Esophagus squamous epithelium (tissue), 5 donors: ENCODE measurements at places on chromosomes 1 and 21.

- no peak for DNase-seq
Observed at GRCh38 chr1:223074445-223075300, 68.4 kb downstream of the TLR5 start.

DNA sequence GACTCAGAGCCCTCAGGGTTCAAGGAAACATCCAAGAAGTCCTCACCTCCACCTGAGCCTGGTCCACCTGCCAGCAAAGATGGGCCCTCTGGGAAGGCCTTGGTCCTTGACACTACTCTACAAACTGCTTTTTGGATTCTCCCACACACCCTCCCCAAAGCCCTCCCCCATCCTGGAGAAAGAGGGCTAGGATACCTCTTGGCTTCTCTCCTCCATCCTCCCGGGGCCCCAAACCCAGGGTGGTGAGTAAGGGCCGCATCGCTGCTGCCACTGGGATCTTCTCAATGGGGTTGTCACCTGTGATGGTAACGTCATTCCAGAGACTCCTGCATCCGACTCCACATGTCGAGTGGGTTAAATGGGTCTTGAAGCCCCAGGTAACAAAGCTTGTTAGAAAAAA is 26.6 kb downstream of the MATN1 start:
- no peak for DNase-seq

GRCh38 chr1:213921311-213921710 is 66.5 kb upstream of the PROX1 start:
- no peak for DNase-seq

DNA sequence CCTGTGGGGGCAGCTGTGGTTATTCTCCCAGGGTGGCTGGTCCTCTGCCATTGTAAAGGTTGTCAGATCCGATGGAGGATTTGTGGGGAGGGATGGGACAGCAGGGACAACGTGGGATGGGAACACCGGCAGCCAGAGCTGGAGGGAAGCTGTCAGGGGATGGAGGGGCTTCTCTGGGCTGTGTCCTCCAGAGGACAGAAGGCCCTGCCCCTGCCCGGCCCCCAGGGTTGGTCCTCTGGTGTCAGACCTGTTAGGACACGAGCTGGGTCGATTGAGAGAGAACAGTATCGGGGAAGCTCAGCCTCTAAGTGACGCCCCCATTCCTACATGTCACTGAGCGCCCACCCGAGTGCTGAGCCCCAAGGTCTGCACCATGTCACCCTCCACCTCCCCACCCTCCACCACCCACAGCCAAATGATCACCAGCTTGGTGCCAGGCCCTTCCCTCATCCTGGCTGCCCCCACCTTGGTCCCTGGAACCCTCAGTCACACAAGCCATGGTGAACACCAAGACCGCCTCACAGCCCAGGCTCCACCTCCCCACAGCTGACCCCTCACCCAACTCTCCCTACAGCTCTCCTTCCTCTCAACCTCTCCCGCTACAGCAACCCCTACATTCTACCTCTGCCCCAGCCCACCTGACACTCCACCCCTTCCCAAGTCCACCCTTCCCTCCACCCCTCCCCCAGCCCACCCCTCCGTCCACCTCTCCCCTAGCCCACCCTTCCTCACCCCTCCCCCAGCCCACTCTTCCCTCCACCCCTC is 244.4 kb downstream of the MATN1 start:
- DNase-seq: no peak

GRCh38 chr1:32981003-32981901 is 16.6 kb upstream of the RNF19B start:
- no peak for DNase-seq

DNA sequence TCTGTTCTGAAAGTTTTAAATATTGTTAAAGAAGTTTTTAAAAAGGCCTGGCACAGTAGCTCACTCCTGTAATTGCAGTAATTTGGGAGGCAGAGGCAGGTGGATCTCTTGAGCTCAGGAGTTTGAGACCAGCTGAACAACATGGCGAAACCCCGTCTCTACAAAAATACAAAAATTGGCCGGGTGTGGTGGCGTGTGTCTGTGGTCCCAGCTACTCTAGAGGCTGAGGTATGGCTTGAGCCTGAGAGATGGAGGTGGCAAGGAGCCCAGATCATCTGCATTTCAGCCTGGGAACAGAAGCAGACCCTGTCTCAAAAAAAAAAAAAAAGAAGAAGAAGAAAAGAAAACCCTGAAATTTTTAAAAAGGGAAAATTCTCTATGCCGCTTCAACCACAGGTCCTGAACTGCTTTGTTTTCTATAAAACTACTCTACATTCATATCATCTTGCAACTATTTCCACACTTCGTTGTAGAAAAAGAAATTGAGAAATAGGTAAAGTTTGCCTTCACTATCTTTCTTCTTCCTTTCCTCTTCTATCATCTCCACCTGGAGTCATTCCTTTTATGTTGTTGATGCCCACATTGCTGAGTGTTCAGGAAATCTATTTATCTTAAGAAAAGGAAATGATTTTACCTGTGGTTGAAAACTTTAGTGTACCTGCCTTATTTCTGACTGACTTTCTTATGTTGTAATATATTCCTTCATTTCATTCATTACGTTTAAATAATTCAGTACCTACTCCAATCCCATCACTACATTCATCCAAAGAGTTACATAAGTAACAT is 1.7 kb downstream of the ATP6V1G3 start:
- DNase-seq: no peak

GRCh38 chr1:1374589-1374928 is 448 bp downstream of the AURKAIP1 start:
- DNase-seq: no peak

DNA sequence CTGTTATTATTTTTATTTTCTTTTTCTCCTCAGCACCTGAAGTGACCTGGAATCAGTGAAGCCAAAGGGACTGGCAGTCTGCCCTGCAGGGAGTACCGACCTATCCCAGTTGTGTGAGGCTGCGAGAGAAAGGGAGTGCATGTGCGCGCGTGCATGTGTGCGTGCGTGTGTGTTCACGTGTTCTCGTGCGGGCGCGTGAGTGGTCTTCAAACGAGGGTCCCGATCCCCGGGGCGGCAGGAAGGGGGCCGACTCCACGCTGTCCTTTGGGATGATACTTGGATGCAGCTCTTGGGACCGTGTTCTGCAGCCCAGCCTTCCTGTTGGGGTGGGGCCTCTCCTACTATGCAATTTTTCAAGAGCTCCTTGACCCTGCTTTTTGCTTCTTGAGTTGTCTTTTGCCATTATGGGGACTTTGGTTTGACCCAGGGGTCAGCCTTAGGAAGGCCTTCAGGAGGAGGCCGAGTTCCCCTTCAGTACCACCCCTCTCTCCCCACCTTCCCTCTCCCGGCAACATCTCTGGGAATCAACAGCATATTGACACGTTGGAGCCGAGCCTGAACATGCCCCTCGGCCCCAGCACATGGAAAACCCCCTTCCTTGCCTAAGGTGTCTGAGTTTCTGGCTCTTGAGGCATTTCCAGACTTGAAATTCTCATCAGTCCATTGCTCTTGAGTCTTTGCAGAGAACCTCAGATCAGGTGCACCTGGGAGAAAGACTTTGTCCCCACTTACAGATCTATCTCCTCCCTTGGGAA is 123.3 kb downstream of the PRDM2 start:
- no peak for DNase-seq

DNA sequence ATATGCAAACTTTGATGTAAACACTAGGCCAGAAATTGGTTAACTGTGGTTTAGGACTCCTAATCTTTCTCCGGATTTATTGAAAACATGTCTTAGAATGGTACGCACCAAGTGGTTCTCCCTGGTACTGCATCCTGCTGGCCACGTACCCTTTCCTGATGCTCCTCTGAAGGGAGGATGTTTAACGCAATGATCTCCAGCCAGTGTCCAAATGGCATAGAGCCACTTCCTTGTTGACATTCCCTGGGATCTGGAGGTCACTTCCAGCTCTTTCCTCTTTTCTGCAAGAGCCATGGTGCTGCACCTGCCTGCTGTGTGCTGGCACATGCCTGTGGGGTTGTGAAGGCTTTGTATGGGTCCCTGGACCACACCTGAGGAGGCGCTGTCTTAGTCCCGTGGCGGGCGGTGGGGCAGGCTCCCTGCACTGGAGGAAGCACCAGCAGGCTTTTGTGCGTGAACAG is 53.9 kb downstream of the GALNT2 start:
- no peak for DNase-seq

DNA sequence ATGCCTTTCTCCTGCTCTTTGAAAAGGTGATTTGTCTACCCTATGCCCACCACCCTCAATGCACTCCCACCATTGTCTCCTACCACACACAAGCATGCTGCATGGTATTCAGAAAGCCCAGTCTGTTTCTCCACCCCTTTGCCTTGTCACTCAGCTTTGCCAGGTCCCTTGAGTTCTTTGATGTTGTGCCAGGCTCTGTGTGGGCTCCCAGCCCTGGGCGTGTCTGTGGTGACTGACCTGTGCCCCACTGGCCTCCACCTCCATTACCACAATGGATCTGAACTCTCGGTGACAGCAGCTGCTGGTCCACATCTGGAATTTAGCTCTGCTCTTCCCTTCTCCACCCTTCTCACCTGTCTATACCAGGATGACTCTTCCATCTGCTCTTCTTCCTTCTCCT is 34.9 kb downstream of the ATP2B4 start:
- DNase-seq: no peak

DNA sequence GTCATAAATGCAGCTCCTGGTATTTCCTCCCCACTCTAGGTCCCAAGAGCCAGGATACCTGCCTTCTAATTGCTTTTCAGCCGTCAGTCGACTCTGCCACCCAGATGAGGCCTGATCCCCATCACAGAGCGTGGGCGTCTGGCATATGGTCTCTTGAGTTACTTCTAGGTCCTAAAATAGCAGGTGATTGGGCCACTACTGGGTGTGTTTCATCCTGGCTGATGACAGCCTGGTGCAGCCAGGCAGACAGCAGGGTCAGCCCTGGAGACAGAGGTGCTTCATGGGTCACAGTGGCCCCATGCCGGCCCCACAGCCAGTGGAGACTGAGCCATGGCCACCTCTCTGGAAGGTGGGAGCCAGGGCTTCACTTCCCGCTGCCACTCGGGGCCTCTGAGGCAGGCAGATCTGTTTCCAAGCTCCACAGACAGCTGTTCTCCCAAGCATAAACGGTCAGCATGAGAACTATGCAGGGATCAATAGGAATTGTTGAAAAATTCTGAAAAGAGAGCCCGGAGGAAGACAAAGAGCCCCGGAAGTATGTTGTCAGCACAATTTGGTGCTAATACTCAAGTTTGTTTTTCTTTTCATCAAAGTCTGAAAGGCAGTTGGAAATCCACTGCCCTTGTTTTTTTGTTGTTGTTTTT is 83.0 kb downstream of the MAN1C1 start:
- DNase-seq: no peak

DNA sequence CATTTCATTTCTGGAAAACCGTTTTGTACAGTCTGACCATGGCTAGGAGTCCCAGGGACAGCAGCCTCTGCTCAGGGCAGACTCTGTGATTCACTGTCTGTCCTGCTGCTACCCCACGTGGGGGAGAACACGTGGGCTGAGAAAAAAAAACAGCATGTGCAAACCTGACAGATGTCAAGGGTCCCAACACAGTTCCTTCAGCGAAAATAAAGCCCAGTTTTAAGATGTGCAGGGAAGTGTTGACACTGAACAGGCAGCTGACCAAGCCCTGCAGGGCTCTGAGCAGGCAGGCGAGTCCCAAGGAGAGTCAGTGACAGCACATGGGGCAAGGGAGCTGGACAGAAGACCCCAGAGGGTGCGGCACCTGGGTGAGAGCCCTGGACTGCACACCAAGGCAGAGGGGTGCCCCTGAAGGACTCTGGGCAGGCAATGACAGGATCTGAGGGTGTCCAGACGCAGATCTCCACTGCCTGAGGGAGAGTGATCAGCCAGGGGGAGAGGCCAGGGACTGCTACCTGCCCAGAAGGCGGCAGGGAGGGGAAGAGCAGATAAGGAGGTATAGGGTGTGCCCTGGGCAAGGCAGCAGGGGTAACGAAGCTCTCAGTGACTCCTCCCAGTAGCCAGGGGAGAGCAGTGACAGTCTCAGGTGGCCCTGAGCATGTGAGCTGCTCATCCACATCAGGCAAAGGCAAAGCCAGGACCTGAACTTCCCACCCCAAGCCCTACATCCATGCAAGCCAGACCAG is 5.1 kb upstream of the SPATC1L start:
- no peak for DNase-seq

GRCh38 chr1:41915786-41916571 is 2.7 kb downstream of the HIVEP3 start:
- DNase-seq: no peak
